Forelimb muscle (tissue), 1 donor: ENCODE measurements at places on chromosomes 4 and X. TPM values are rescaled to one million over a fixed set of nuclear protein-coding genes. Genes with fewer than 3 reads are reported as not detected.

PNMA5 gene
- not detected for polyA plus RNA-seq

MEPE gene
- not detected for polyA plus RNA-seq

HERC5 gene
- polyA plus RNA-seq: 2.6 TPM

NSG1 gene
- polyA plus RNA-seq: 0.92 TPM

ART3 gene
- 38.3 TPM for polyA plus RNA-seq
